HAP-1 (cell line): ENCODE measurements at places on chromosomes 4 and X.

- DNase-seq, result no peak
These were observed 19.8 kb upstream of the TASL start for GRCh38 chrX:30597216-30598012.

- DNase-seq, result peak; percentile 80
These were observed 21.6 kb downstream of the PCDH18 start for GRCh38 chr4:137510557-137511265.

DNA sequence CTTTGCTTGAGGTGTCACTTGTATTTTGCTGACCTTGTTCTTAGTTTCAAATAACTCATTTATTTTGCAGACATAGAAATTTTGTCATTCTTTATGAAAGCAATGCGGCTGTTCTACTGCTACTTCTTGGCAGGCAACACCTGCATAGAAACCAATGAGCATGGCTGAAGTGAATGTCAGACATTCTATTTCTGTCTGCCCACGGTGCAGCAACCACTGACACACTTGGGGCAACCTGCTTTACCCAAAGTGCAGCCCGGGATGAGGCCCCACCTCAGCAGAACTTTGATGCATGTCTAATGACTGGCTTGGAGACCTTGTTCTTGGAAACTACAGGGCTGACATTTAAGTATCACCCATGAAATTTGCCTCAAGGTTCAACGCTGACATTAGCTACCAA lies 93.6 kb downstream of the RBM47 start:
- DNase-seq, result no peak

DNA sequence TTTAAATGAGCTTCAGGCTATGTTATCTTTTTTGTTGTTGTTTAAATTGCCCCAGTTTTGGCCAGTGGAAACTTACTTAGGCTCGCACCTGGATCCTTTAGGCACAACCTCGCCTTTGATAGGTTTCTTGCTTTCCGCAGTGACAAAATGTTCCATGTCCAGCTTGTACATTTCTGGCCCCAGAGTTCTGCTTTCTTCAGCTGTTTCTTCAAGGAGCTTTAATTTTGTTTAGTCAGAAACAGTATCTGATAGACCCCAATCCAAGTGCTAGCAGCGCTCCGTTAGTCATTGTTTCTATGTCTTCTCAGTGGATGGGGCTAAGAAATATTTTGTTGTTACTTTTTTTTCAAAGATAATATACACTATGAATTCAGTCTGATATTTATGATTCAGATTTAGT lies 82.8 kb downstream of the STIM2 start:
- no peak for DNase-seq

DNA sequence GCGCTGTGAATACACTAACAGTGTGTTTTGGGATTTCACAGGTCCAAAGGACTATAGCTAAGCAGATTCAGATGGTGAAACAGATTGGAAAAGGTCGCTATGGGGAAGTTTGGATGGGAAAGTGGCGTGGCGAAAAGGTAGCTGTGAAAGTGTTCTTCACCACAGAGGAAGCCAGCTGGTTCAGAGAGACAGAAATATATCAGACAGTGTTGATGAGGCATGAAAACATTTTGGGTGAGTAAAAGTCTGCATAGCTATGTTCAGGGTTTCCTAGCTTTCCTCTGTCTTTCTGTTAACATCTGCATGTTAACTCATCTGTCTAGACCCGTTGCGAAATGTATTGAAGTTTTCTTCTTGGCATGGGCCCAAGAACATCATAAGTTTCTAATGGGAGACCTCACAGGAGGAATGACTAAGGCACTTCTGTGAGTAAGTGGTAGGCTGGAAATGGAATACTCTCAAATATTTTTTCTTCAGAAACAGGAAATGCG lies 372.1 kb downstream of the BMPR1B start:
- DNase-seq, result no peak

DNA sequence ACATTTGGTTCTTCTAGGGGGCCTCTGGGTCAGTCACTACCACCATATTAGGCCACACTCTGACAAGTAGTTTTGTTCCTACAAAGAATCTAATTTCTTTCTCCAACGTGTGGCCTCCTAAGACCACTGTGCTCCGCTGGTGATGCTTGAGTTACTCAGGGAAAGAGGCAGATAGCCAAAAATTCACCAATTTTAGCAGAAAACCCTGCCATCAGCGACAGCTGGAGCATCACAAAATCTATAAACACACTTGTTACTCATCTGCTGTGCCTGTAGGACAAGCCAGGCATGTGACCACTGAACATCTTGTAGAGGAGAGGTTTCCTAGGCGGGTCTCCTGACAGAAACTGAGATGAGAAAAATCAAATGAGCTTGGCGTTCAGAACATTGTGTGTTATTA lies 105.4 kb downstream of the SYNPO2 start:
- no peak for DNase-seq

DNA sequence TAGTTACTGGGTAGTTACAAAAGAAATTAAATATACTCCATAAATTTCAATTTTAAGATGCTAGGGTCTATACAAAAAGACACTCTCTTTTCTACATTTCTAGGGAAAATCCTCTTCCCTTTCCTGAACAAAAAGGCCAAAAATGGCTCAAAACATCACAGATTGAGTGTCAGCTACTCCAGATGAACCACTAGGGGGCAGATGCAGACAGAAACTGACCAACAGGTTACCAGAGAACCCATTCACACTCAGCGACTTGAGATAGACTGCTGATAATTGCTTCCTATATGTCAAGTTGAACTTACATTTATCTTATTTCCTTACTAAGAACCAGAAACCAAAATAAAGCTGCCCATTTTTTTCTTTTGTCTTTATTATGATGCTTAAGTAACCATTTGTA lies 83.4 kb upstream of the MID1IP1 start:
- peak; percentile 28 for DNase-seq

- peak; percentile 72 for DNase-seq
These were observed 63.7 kb upstream of the CD99 start for GRCh38 chrX:2627272-2627867.

GRCh38 chrX:153462291-153462690 lies 8.1 kb downstream of the HAUS7 start:
- DNase-seq, result no peak

GRCh38 chr4:122053186-122053585 lies 98.9 kb upstream of the BLTP1 start:
- DNase-seq, result no peak

- no peak for DNase-seq
These were observed 279.2 kb upstream of the NOCT start for GRCh38 chr4:138736362-138736761.

- DNase-seq, result no peak
These were observed 47.4 kb upstream of the KDR start for GRCh38 chr4:55172694-55173287.

DNA sequence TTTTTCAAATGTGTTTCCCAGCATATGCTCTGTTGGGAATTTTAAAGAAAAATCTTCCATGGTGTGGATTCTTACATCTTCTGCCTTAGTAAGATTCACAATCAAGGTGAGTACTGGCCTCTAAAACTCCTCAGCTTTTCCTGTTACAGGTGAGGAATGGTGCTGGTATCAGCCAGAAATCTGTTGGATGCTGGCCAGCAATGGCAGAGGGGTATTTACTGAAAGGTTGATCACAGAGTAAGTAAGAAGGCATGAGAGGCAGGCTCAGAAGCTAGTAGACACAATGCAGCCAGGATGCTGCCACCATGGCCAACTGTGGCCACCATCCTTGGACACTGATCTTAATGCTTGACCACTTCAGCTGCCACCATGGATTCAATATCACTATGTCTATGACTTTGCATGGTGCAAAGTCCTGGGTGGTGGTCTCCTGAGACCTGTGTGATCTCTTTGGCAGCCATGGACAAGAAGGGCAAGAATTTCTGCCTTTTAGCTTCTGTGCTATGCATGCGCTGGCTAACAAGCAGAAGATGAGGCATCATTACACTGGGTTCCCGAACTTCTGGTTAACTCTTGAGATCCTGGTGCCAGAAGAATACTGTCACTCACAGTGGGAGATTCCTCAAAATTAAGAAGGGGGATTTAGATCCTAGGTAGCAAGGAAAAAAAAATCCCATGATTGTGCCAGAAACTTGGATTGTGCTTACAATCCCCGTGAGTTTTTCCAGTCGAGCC lies 60.2 kb downstream of the CHRNA9 start:
- no peak for DNase-seq

DNA sequence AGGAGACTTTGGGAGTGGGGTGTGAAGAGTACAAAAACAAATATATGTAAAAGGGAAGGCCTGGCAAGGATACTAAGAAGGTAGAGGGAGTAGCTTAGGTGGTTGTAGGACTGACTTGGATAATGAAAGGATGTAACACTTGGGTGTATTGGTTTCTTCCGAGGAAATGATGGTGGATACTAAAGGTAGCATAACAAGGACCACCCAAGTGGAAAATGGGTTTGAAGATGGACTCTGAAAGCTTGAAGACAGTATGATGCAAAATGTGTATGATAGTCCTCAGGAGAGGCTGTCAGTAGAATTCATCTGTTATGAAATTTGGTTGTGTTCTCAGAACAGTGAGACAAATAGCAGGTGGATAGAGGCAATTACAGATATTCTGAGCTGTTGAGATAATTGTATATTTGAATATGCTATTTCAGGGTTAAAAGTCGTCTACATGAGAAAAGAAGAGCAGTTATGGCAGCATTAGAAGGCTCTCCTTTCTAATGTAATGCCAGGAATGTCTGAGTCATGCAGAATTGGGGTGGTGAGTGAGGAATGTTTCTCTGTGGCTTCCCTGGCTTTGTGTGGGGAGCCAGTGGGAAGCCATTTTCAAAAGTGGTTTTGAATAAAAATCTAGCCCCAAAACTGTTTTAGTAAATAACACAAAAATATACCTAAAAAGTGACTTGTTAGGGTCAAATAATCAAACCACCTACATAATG lies 75.6 kb downstream of the FHIP1A start:
- DNase-seq, result peak; percentile 66

DNA sequence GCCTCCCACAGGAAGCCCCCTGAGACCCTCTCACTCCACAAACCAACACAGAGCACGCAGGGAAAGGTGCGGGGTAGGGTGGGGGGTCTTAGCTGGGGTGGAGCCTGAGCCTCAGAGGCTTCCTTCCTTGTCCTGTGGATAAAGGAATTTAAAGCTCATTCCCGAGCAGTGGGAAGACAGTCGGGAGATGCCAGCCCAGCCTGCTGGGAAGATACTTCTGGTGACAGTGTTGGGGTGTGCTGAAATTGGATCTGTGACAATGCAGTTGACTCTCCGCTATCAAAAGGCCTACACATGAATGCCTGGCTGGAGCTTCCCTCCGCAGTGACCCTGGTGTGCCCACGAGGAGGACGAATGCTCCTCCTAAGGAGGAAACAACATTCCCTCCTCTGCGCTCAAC lies 45.5 kb downstream of the JAKMIP1 start:
- DNase-seq, result no peak

DNA sequence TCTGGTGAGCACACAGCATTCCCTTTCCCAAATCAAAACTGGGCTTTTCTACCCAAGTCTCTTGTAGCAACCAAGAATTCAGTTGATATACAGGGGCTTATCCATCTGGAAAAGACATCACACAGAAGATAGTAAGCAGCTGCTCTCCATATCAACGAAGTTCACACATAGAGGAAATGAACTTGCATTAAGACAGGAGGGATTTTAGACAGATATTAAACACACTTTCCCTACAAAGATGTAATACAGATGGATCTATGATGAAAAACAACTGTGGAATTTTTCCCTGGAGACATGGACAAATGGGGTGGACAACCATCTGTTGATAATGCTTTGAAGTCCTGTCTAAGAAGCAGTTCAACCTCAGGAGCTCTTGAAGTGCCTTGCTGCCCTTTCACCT lies 9.8 kb upstream of the PDE5A start:
- DNase-seq, result no peak

- no peak for DNase-seq
These were observed 100.5 kb downstream of the MFAP3L start for GRCh38 chr4:169925678-169926077.

GRCh38 chr4:78949735-78950134 lies 10.5 kb upstream of the PAQR3 start:
- no peak for DNase-seq

DNA sequence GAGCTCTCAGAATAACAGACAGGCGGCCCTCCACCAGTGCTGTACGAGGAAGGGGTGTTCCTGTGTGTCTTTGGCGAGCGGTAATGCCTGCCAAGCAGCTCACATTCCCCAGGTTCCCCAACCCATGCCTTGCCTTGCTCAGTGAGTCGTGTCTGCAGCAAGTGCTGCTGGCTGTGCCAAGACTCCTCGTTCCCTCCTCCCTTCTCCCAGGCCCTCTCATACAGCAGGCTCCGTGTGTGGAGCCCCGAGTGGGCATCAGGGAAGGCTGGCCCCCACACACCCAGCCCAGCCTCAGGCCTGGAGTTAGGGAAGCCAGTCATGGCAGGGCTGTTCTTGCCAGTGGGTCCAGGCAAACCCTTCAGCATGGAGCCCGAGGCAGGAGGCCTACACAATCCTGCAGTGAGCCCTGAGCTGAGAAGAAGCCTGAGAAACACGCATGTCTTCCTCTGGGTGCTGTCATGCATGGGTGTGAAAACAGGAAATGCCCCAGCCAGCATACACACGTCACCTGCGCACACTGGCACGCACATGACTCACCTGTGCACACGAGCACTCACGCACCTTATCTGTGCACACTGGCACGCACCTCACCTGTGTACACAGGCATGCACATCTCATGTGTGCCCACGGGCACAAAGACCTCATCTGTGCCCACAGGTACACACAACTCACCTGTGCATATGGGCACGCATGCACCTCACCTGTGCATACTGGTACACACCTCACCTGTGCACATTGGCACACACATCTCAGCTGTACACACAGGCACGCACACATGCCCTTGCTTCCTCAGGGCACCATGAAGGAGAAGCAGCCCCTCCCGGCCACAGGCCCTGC lies 238.7 kb downstream of the DHRSX start:
- DNase-seq, result no peak

GRCh38 chrX:123818243-123818642 lies 41.6 kb upstream of the XIAP start:
- DNase-seq, result no peak

DNA sequence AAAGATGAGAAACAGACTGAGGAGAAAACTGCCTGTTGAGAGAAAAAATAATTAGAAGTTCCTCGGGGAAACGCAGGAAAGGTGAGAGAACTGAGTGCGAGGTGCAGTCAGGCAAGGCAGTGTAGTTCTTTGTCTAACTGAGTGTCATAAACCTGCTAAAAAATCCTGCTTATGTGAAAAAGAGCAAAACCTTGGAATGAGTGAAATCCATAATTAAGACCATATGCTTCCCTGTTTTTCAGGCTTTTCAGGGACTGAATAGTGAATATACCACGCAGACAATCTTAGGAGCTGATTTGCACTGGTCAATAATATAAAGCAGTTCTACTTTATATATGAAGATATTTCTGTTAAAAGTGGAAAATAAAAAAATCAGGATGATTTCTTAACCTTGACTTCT lies 104.9 kb downstream of the RASGEF1B start:
- no peak for DNase-seq

DNA sequence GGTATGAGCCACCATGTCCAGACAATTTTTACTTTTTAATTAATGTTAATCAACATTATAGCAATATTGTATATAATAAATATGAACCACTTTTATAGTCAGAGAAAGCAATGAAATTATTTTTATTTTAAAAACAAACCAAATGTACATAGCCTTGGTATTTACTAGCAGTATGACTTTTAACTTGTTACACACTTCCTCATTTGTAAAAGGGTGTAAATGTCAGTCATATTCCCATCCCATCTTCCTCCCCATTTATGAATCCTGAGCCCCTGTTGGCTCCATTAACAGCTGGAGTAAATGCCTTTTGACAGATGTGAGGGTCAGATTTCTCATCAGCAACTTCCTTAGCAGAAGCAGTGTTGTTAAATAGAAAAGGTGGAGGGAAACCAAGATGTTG lies 179.6 kb upstream of the SPRY1 start:
- DNase-seq, result no peak

GRCh38 chr4:150323406-150324325 lies 245.4 kb downstream of the DCLK2 start:
- DNase-seq, result no peak

GRCh38 chr4:79249881-79250503 lies 75.9 kb downstream of the NAA11 start:
- DNase-seq, result no peak
